GM12892 (cell line): ENCODE measurements at places on chromosomes 6 and 20.

- DNase-seq: peak; percentile 79
Measured at GRCh38 chr6:7073821-7074525, 33.8 kb upstream of the RREB1 start.

DNA sequence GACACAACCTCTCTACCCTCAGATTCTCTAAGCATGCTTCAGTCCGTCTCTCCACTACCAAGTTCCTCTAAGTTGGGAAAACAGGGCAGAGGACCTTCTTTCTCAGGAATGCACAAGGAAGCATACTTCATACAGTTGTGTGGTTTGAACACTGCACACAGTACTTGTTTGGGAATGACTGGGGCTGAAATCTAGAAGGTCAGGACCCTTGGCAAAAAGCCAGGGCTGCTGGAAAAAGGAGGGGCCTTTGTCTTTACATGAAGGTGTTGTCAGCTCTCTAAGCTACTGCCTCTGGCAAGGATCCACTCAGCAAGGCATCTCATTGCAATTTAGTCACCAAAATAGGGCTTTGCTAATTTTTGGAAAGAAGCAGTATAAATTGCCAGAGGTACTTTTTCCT, 20.7 kb upstream of the HEY2 start:
- no peak for DNase-seq

DNA sequence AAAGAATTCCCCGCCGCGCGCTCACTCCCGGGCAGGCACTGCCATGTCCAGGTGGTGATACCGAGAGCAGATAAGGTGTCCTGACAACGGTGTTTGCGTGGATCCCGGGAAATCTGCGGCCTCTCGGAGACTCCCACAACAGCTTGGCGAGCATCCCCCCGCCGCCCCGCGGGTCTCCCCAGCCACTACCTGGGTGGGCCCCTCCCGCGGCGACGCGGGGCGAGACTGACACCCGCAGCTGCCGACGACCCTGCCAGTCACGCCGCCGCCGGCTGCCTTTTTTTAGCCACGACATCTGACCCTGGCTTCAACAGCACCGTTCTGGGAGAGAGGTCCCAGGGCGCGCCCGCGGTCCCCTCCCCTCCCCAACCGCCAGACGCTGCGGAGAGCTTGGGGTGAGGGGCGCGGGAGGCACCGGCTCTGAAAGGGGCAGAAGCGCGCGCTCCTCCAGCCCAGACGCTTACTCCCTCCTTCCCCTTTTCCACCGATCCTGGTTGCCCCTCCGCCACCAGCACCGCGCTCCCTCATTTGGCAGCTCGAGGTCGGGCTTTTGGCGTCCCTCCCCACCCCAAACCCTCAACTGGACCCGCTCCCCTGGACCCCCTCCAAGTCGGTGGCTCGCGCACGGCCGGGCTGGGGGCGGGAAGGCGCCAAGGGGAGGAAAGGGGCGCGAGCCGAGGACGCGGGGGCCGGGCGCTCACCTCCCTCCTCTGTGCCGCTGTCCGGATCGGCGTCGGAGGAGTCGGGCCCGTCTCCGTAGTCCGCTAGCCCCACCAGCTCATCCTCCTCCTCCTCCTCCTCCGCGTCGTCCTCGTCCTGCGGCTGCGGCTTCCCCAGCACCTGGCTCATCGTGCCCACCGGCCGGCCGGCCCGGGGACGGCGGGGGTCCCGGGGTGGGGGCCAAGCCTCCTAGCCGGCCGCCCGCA, 665 bp downstream of the RRAGD start:
- DNase-seq: peak; percentile 42

GRCh38 chr6:169943241-169944060, 192.0 kb downstream of the ERMARD start:
- no peak for DNase-seq

- DNase-seq: no peak
Measured at GRCh38 chr6:151494235-151494935, 568 bp downstream of the CCDC170 start.

DNA sequence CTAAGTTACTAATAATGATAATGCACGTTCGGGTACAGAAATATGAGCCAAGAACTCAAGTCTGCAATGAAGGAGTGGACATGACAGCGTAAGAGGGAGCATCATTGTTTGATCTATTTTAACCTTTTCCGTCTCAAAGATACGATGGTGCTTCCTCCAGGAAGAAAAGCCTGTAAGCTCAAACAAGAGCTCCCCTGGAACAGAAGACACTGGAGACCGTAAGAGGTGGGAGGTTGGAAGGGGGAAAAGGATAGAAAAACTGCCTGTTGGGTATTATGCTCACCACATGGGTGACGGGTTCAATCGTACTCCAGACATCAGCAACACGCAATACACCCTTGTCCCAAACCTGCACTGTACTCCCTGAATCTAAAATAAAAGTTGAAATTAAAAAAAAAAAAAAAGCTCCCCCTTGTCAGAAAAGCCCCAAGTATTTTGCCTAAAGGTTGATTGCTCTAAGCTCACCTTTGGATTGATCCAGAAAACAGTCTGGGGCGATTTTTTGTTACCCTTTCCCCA, 180.5 kb downstream of the TRIM27 start:
- DNase-seq: no peak

DNA sequence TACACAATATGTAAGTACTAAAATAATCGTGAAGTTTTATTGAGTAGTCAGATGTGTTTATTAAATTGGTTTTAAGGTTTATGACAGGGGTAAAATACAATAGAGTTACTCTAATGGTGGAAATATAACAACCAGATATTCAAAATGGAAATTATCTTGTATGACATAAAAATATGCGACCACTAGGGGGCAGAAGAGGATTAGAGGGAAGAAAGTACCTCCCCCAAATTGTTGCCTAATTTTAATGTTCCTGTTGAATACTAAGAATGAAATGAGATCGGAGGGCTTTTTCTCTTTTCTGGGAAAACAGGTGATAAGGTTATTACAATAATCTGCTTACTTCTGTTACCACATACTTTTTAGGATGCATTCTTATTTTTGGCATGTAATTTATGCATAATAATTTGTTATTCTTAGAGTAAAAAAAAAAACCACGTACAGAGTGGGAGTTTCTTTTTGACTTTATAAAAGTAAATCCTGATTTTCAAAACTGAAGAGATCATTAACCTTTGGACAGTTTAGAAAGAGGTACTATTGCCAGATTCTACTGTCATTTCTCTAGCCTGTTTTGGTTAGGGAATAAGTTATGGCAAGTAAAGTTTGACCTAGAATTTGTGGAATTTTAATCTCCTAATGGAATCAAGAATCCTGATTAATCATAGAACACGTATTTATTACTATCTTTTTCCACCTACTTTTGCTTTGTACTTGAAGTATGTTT, 159.2 kb downstream of the CD109 start:
- DNase-seq: no peak

GRCh38 chr6:132011582-132011981, 60.4 kb upstream of the CCN2 start:
- no peak for DNase-seq
